Stimulated activated CD8-positive, alpha-beta memory T cell treated with anti-CD3 and anti-CD28 coated beads, Interleukin-4, amount 100 ng/mL, for 4 hours (primary cell): ENCODE measurements at places on chromosomes 13 and 19.

DNA sequence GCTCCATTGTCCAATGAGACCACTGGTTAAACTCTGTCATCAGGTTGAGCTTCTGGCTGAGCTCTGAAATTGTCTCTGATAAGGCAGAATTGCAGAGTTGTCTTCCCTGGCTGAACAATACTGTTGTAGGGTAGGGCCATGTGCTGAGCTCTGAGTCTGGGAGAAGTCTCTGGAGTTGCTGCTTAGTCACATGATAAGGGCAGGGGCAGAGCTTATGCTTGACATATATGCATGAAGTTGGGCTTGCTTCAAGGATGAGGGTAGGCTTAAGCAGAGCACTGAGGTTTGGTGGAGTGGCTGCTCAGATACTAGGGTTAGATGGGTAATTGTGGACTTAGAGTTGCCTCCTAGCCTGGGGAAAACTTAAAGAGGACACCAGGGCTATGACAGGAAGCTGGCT lies 946.3 kb upstream of the MIR17HG start:
- no peak for DNase-seq

DNA sequence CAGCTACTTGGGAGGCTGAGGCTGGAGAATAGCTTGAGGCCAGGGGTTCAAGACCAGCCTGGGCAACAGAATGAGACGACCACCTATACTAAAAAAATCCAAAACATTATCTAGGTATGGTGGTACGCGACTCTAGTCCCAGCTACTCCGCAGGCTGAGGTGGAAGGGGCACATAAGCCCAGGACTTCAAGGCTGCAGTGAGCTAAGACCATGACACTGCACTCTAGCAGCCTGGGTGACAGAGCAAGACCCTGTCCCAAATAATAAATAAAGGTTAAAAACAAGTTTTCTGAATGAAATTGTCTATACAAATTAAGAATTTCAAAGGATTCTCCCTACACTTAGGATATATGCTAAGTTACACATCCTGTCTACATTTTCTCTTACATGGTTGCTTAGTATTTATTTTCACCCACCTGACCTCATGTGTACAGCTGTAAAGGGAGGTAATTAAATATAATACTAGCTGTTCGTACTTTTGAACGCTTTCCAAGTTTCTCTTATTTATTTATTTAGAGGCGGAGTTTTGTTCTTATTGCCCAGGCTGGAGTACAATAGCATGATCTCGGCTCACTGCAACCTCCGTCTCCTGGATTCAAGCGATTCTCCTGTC lies 1.6 kb downstream of the SLC25A30 start:
- DNase-seq, result no peak

- no peak for DNase-seq
Measured at GRCh38 chr13:67860315-67860714, 630.2 kb upstream of the PCDH9 start.

GRCh38 chr19:35805526-35806102 lies 7.0 kb downstream of the PRODH2 start:
- no peak for DNase-seq

GRCh38 chr19:31037286-31037980 lies 311.8 kb downstream of the TSHZ3 start:
- no peak for DNase-seq

DNA sequence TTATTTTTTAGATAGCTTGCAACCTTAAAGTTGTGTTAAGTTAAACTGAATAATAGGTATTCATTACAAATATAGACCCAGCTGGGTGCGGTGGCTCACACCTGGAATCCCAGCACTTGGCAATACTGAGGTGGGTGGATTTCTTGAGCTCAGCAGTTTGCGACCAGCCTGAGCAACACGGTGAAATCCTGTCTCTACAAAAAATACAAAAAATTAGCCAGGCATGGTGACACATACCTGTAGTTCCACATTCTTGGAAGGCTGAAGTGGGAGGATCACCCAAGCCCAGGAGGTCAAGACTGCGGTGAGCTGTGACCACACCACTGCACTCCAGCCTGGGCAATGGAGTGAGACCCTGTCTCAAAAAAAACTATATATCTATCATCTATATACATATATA lies 386.5 kb downstream of the PCDH17 start:
- DNase-seq, result no peak

GRCh38 chr13:77691871-77692270 lies 5.6 kb upstream of the SLAIN1 start:
- no peak for DNase-seq

GRCh38 chr13:60229708-60230272 lies 66.1 kb upstream of the DIAPH3 start:
- DNase-seq, result no peak

DNA sequence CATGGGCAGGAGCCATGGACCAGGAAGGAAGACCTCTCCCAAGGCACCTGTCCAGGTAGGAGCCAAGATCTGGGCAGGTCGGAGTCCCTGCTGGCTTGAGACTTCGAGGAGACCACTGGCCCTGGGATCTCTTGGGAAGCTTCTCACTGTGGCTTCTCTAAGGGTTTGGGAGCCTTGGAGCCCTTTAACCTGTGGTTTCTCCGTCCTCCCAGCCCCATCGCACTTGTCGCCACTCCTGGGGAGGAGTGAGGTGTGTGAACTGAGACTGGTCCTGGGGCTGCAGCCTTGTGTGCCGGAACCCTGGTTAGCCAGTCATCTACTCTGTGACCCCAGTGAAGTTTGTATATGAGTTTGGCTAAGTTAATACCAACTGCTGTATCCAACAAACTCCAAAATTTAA lies 8.2 kb downstream of the ZNF805 start:
- no peak for DNase-seq

- DNase-seq, result no peak
Measured at GRCh38 chr19:24059563-24060295, 27.3 kb upstream of the ZNF254 start.

- peak; percentile 40 for DNase-seq
Measured at GRCh38 chr13:51764184-51765141, 39.5 kb downstream of the DHRS12 start.

- no peak for DNase-seq
Measured at GRCh38 chr19:55702131-55702627, 27.2 kb downstream of the EPN1 start.

- DNase-seq, result no peak
Measured at GRCh38 chr19:39236527-39236926, 8.3 kb downstream of the IFNL3 start.

DNA sequence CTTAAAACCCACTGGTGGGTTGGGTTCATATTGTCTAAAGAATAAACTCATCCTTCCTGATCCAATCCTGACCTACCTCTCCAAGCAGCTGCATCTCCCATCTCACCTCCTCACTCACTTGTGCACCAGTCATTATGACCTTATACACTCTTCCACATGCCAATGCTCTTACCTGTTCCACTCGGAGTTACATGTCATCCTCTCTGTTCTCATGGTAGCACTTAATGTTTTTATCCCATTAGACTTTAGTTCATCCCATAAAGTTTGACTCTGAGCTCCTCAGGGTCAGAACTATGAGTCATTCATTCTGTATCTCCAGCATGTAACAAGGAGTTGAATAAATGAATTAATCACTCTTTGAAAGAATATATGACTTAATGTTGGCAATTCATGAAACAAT lies 330.2 kb downstream of the KLF12 start:
- DNase-seq, result no peak

DNA sequence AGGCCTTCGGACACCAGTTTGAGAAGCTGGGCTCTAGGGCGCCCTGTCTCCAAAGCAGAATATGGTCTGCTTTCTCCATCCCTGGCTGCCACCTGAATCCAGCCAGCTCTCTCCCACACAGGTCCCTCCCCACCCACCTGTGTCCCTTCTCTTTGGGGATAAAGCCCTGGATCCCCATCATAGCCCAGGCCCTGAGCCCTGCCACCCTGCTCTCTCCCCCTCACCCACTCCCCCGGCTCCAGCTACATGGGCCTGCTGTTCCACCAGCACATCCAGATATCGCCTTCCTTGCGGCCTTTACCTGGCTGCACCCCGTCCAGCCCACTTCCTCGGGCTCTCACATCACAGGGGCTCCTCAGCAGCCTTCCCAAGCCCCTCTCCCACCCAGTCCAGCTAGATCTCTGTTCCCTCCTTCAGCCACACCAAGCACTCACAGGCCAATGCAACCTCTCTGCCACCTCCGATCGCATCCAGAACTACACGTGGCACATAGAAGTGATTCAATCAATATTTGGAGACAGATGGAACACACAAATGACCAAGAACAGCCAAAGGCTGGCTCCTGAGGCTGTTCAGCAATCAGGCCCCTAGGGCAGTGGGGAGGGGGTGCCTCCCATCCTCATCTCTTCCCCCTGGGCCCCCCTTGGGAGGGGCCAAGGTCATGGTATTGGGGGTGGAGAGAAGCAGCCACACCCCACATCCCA lies 7.6 kb downstream of the AKT2 start:
- DNase-seq, result no peak

DNA sequence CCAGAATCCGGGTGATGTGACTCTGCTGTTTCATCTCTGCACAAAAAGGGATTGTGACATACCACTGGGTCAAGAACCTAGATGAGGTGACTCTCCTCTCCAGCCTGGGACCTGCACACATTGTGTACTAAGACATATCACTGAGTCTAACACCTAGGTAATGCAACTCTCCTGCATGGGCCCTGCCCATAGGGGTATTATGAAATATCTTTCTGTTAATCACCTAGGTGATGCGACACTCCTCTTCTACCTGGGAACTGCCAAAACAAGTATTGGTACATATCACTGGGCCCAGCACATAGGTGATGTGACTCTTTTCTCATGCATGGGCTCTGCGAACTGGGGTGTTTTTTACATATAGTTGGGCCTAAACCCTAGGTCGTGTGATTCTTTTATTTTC lies 35.5 kb upstream of the ZNF254 start:
- DNase-seq, result no peak

DNA sequence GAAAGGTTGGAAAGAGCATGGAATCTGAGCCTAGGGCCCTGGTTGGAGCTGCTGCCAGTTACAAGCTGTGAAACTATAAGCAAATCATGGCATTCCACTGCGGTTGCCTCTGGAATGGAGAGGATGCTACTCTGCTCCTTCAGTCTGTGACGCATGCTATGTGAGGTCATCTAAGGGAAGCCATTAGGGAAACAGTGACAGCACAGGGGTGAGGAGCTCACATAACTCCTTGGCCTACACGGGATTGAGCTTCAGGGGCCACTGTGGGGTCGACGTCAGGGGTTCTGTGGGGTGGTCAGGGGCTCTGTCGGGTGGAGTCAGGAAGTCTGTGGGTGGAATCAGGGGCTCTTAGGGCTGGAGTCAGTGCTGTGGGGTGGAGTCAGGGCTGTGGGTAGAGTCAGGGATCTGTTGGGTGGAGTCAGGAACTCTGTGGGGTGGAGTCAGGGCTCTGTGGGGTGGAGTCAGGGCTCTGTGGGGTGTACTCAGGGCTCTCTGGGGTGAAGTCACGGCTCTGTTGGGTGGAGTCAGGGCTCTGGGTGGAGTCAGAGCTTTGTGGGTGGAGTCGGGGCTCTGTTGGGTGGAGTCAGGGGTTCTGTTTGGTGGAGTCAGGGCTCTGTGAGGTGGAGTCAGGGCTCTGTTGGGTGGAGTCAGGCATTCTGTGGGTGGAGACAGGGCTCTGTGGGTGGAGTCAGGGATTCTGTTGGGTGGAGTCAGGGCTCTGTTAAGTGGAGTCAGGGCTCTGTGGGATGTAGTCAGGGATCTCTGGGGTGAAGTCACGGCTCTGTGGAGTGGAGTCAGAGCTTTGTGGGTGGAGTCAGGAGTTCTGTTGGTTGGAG lies 35.8 kb upstream of the MEDAG start:
- DNase-seq, result no peak

DNA sequence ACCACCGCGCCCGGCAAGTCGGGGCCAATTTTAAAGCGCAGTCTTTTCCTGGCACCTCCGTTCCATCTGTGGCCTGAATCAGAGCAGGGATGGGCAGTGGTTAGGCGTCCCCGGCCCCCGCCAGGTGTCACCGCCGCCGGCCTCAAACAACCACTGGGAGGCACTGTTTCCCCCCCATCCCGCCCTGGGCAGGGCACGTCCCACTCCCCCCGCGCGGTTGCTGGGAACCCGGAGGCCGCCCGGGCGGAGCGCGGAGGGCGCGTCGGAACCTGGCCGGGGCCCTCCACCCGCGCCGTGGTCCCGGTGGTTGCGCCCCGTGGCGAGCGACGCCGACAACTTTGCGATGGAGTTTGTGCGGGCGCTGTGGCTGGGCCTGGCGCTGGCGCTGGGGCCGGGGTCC lies at the start of gene GRIN3B:
Gene GRIN3B (plus strand): TSS at position 325 of the 400 bp plus-strand sequence. CDS start 19 bp downstream, at position 344.
- peak; percentile 32 for DNase-seq
